NCI-H510A (cell line): ENCODE measurements at places on chromosomes 11 and 22.

DNA sequence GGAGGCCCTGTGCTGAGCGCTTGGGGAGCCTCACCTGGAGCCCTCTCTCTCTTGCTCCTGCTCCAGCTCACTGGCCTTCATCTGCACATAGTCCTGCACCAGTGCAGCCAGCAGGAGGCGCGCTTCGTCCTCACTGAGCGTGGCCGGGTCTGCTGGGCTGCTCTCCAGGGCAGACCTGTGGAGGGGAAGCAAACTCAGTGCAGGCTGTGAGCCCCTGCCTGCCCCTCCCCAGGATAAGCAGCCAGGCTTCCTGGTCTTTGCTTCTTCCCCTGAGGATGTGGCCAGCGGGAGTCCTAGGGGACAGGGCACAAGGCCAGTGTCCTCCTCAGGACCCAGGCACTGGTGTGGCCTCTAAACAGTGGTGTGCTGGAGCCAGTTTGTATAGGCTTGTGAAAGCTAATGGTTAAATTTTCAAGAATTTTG is 2.2 kb downstream of the CALCA start:
- DNase-seq, result peak; percentile 28

- DNase-seq, result no peak
These were observed 22.0 kb downstream of the ATG13 start for GRCh38 chr11:46639197-46639839.

- DNase-seq, result no peak
These were observed 105.0 kb downstream of the FAT3 start for GRCh38 chr11:92329646-92330045.

DNA sequence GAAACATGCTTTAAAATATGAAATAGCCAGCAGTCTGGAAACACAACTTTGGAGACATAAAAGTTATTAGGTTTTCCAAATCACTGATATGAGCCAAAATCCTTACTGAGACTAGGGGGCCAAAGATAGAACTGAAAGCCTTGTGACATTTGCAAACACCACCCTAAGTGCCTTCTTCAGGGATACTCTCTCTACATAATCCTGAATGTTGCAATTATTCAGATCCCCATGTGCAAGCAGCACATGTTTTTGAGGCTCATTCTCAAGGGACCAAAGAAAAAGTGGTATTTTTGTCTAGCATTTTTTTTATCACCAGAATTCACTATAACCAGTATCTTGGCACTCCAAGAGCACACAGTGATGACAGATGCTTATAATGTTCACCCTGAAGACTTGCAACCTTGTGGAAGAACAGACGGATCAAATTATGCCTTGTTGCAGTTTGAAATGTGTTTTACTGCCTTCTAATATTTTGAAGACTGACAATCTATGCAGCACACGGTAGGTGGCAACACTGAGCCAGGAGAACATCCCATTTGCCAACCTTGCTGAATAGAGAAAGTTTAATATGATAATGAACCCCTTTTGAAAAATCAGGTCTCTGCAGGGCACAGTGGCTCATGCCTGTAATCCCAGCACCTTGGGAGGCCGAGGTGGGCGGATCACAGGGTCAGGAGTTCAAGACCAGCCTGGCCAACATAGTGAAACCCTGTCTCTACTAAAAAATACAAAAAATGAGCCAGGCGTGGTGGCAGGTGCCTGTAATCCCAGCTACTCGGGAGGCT is 78.5 kb downstream of the PLEKHA7 start:
- DNase-seq, result no peak

- DNase-seq, result no peak
These were observed 45.7 kb upstream of the KCNQ1OT1 start for GRCh38 chr11:2745511-2745910.

DNA sequence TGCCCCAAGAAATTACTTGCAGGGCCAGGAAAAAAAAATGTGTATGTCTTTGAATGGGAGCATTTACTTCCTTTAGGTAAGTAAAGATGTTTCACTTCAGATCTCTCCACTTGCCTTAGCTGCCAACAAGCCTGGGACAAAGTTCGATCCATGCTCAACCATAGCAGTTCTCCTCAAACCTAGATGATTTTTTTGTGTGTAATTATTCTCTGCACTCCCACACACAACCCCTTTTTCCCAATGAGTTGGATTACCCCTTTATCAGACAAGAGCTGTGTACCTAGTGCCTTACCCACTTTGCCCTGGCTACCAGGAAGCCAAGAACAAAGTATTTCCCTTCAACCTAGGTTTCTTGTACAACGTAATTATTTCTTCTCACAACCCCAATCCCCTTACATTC is 35.6 kb downstream of the TPBGL start:
- no peak for DNase-seq

DNA sequence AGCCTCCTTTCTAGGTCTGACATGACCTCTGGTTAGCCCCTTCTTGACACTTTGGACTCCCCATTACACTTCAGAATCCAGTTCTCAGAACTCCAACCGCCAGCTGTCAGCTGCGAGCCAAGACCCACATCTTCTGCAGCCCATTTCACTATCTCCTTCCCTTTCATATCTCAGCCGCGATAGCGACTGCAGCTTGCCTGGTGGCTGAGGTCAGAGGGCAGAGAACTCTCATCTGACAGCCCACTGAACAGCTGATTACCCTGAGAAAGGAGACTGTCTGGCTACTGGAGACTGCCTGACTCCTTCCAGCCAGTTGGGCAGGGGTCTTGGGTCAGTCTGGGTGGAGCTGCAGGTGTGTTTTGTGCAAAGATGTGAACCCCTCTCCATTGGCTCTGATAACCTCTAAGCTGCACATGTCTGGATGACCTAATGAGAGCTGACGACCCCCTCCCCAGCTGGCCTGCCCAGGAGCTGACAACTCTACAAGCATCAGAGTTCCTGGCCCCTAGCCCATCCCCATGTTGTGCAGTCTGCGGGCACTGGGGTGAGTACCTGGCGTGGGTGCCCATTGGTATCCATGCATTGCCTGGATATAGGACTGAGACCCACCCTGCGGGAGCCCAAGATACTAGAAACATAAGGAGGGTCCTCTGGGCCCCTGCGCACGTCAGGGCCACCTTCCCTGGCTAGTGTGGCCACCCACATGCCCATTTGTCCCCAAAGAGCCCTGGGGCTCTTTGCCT is 1.1 kb downstream of the CHRM1 start:
- no peak for DNase-seq
